ENCODE measurements at places on chromosomes 4 and X. TPM values are rescaled to one million over a fixed set of nuclear protein-coding genes. Genes with fewer than 3 reads are reported as not detected.

DNA sequence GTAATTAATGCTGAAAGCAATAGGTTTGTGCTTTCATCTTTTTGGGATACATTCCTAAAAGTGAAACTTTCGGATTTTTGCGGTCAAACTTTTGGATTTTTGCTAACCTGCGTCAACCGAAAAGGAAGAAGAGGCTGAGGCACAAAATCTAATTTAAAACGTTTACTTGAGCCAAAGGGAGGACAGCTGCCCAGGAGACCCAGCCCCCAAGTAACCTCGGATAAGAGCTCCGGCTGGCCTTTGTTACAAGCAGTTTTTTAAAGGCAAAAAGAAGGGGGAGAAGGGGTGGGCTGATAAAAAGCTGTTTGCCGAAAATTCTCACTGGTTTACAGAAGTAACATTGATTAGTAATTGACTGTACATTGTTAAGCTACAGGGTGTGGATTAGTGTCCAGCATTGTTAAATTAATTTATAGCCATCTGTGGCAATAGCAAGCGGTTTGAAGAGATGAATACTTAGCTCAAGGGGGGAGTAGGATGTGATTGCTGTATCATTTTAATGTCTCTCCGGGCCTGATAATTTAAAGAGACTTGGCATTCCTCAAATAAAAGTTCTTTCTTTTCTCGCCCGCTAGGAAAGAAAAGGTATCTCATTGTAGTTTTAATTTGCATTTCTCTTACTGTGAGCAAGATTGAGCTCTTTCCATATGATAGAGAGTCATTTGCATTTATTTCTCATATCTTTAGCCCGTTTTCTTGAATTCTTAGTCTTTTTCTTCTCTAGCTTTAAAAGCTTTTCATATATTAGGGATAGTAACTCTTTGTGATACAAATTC, 59.1 kb upstream of the USP9X start:
- no peak for DNase-seq

GRCh38 chr4:2813446-2814405, 20.8 kb downstream of the SH3BP2 start:
- no peak for DNase-seq

DNA sequence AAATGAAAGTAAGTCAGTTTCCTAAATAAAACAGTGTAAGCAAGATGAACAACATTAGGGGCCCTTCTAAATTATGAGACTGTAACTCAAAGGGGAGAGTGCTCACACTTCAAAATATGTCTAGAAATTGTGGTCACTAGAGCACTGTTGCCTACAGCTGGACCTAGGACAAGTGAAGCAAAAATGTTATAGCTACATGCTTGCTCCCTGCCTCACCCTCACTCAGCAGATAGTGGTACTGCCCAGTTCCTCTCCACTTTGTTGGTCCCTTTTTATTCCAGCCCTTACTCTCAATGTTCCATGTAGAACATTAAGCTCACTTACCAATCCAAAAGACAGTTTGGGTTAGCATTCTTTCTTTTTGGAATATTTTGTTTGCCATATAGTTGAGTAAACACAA, 147.3 kb downstream of the GRIA3 start:
- no peak for DNase-seq

DNA sequence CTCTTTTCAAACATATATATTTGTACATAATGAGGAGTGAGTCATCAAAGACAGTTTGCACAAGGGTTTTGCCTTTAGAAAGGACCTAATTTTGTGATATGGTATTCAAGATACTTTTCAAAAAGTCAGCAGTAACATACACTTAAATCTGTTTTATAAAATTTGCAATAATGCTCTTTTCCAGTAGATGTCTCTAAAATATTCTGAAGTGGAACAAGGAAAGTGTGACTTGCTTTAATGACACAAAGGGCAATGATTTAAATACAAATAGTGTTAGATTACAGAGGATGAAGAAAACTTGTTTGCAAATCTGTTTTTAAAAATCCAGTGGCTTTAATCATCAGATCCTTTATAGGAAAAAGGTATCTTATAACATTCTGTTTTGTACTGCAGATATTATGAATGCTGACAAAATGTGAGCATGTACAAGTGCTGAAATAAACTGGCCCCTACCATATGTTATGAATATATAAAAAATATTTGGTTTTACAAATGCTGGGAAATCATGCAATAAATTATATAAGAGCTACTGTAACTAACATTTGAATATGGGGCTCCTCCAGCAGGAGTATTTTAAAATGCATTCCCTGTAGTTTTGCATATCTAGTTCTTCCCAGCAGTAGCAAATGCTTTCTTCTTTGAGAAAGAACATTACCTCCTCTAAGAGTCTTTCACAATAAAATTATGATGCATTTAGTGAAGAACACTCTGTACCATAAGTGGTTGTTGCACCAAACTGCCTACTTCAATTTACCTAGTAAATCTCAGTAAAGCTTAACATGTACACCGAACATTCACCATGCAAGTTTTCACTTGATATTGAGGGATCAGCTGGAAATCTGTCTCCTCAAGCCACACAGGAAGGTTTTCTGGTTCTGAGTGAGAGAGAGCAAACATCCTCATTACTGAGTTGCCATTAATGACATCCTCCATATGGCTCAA, 20.2 kb downstream of the MMRN1 start:
- no peak for DNase-seq

HSFX2 gene
- polyA plus RNA-seq, result 0.85 TPM

DNA sequence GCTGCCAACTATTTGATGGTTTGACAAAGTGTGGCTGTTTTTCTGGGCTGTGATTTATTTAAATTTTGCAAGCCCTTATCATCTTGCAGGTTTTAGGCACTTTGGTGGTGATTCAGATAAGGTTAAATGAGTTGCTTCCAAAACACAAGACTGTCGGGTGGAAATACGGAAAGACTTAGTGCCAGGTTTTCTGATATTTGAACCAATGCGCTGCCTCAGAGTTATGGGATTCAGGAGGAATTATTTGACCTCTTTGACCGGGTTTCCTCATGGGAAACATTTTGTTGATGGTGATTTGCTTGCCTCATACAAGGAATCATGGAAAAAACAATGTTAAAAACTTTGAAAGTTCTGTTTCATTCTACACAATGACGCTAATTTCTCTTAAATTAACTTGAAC, 136.1 kb upstream of the MAP9 start:
- DNase-seq, result peak; percentile 28
